Fibroblast of upper back skin (primary cell): ENCODE measurements at places on chromosomes 5 and 9.

GRCh38 chr5:56475689-56476486 lies 242.8 kb upstream of the ANKRD55 start:
- DNase-seq = no peak

DNA sequence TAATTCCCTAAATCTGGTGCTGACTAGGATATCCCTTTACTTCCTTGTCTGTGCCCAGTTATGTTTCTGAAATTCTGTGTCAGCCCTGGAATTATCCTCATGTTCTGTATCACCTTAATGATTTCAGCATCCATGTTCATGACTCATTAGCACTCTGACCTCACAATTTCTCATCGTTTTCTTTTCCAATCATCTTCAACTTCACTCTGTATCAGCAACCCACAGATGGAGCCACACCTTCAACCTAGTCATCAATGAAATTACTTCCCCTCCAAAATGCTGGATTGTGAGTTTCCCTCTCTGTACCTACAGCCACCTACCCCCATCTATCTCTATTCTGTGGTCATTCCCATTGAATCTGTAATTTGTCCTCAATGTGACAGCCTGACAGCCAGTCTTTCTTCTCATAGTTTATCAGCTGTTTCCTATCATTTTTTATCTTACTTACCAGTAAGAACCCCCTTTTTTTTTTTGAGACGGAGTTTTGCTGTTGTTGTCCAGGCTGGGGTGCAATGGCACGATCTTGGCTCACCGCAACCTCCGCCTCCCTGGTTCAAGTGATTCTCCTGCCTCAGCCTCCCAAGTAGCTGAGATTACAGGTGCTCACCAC lies 3.1 kb upstream of the IL6ST start:
- DNase-seq = peak; percentile 62

DNA sequence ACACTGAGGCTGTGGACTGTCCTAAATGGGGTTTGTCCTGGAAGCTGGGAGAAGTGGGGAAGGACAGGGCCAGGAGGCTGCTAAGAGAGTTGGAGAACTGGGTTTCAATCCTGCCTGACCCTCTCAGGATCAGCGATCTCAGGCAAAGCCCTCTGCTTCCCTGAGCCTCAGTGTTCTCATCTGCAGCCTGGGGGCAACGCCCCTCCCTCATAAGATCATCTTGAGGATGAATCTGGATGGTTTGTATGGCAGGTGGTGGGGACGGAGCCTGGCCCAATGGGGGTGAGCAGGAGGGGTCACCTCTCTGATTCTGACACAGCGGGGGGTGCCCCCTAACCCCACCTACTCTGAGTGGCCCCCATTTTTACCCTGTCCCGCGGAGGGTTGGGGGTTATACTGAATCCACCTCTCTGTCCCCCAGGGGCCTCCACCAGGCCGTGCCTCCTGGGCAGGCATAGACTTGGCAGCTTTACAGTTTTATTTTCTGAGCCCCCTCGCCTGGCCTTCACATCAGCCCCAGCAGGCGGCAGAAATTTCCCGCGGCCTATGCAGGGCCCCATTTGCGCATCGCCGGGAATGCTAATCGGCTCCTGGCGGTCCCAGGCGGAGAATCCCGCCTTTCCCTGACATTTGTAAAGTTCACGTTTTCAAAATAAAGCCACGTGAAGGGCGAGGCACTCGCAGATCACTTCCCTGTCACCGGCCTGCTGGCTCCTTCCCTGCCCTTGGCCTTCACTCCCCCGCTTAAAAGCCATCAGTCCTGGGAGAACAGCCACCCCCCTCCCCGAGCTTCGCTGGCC lies 17.8 kb upstream of the LAMC3 start:
- no peak for DNase-seq

DNA sequence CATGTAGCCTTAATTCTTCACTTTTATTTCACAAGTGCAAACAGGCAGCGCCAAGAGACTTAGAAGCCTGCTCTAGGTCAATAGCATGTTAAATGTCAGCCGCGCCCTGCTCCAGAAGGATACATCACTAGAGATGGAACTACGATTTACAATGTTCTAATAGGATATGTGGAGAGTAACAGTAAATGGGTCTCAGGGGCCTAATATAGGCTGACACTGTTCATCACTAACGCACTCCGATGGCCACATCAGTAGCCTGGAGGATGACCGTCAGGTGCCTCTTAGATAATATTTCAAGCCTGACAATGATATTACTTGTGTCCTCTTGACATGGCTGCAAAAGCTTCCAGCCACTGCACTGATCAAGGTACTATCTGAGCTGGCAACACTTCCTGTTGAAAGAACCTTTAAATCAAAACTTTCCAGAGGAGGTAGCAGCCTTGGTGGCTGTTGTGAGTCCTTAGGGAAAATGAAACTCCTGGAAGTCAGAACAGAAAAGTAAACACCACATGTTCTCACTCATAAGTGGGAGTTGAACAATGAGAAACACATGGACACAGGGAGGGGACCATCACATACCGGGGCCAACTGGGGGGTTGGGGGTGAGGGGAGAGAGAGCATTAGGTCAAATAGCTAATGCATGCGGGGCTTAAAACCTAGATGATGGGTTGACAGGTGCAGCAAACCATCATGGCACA lies 35.0 kb downstream of the PTTG1 start:
- DNase-seq = no peak

GRCh38 chr5:157263496-157264090 lies 2.3 kb upstream of the CYFIP2 start:
- no peak for DNase-seq

GRCh38 chr5:83662558-83662957 lies 58.1 kb downstream of the HAPLN1 start:
- DNase-seq = no peak

DNA sequence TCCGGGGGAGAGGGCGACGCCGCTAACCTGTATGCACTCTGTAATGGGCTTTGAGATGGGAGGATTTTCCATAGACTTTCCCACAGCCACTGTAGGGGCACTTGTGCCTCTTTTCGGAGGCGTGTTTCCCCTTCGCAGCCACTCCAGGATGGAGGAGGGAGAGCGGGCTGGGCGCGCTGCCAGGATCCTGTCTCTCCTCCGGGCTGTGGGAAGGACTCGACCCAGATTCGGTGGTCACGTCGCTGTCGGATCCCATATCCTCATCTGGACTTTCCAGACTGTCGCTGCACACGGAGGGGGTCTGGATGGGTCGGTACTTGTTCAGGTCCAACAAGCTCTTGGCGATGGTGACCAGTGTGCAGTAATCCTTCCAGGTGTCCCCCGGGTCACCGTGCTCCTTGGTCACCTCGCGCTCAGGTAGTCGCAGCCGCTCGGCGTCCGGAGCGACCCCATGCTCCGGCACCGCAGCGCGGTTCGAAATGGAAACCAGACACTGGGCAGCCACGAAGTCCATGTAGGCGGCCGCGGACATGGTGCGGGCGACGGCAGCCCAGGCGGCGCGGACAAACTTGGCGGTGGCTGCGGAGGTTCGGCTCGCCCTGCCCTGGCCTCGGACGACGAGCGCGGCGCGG lies 1.5 kb downstream of the KLF9 start:
- DNase-seq = peak; percentile 70

DNA sequence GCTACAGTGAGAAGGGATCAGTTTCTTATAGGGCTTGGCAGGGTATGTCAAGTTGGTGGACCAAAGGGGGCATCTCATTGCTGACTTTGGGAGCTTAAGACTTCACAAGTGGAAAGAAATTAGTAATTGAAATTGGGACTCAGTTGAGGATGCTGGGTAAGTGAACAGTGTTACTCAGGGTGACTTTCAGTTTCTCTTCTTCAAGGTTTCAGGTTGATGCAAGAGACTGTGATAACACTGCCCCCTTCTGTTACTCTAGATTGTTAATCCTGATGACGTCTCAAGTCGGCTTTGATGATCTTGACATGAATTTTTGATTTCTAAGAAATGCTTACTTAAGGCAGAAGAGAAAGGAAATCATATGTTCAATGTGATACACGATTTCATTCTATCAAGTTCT lies 21.3 kb downstream of the KCTD16 start:
- peak; percentile 78 for DNase-seq

DNA sequence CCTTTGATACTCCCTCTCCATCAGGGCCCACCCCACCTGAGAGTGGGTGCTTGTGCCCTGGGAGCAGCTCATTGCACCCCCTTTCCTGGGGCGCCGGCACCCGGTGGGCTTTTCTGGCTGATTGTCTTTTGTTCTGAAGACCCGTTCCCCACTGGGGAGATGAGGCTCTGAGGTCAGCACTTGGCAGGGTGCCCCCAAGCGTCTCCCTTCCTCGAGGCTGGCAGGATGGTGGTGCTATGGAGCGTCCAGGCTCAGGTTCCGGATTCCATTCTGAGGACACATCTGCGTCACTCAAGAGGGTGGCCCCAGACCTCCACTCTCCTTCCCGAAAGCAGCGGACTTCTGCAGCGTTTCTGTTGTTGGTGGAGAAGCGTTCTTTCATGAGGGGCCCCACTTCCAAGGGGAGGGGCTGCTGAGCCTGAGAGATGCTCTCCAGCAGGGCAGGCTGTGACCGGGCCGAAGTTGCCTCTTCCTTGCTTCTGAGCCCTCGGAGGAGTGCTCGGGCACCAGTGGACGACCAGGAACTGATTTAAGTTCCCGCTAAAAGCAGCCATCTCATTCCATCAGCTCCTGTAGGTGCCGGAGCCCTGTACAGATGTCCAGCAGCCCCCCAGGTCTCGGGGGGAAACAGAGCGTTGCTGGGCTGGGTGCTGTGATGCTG lies 42.2 kb downstream of the COL5A1 start:
- DNase-seq = no peak

GRCh38 chr9:116154976-116155697 lies 1.5 kb downstream of the PAPPA start:
- DNase-seq = peak; percentile 68

DNA sequence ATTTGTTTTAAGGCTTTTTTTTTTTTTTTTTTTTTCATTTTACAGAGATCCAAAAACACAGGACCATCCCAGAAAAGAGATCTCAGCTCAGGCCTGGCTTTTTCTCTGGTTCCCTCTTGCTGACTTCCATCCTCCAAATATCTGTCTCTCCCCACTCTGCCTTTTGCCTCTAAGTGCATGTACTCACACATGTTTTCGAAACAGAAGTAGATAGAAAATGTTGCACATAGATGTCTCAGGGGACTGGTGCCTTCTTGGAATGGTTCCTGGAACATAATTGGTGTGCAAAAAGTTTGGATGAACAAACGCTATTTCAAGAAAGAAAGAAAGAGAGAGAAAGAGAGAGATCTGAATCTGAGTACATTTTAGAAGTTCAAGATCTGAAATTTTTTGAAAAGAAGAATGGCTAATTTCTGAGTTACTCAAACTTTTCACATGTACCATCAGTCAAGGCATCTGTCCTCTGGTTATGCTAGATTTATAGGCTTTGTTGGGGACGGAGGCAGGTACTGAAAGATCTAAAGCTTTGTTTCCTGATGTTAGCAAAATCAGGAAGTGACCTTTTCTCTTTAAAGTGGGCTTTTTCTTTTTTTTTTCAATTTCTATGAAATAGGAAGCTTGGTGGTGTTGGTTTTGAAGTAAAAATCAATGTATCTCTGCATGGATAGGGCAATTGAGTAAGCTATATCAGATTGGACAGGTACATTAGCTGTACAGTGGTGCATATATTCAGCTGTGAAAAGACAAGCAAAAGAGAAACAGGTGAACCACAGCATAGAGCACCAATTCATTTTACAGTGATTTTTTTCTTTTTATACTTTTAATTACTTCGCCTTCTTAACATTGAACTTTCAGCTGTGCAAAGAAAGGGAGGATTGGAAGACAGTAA lies 8.5 kb upstream of the TNFSF8 start:
- DNase-seq = peak; percentile 51

DNA sequence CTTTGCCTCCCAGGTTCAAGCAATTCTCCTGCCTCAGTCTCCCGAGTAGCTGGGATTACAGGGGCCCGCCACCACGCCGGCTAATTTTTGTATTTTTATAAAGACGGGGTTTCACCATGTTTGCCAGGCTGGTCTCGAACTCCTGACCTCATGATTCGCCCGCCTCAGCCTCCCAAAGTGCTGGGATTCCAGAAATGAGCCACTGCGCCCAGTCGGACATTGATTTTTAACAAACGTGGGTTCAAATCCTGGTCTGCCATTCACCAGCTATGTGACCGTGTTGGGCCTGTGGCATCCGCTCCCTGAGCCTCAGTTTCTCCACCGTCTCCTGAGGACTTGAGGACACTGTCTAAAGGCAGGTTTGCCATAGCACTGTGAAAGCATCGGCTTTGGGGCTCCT lies 41.8 kb upstream of the NEK6 start:
- no peak for DNase-seq

DNA sequence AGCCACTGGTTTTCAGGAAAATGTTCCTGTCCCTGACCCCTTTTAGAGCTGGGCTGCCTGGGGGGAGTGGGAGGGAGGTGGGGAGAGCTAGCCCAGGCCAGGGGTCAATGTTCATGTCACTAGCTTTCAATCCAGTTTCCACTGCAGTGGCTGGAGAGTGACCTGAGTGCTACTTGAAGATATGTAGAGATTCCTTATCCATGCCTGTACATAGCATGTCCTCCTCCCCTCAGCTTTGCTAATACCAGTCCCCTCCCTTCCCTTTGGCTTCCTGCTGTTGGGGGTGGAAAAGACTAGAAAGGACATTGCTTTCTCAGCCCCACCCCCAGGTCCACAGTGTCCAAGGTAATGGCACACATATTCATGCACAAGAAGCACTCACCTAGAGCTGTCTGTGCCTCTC lies 7.8 kb downstream of the DNAJB5 start:
- DNase-seq = no peak

- DNase-seq = peak; percentile 40
Observed at GRCh38 chr5:136087961-136088871, 44.4 kb upstream of the SMAD5 start.

DNA sequence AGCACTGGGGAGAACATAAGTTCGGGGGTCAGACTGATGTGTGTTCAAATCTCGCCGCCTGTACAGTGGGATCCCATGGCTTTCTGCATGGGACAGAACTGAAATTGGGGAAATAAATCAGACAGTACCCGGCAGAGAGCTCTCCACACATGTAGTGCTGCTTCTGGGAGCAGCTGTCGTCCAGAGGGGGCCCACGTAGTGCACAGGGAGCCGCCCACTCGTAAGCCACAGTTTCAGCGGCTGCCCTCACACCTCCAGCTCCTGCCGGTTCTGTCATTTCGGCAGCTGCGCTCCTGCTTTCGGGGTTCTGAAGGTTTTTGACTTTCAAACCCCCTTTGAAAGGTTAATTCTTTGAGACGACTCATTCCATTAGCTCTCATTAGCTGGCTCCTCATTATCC lies 83.1 kb downstream of the OLFM1 start:
- no peak for DNase-seq

DNA sequence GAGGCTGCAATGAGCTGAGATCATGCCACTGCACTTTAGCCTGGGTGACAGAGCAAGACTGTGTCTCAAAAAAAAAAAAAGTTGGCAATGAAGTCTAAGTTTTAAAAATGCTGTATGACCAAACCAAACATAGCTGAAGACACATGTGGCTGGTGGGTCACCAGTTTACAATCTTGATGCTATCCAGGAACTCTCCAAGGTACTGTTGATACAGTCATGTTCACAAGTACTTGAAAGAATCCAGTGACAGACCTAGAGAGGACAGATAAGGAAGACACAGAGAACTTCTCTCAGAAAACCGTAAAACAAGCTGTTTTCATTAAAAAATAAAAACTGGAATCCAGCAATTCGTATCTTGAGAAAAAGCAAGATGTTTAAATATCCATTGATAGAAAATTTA lies 95.7 kb downstream of the ACTBL2 start:
- peak; percentile 61 for DNase-seq
